ENCODE measurements at places on chromosomes 1 and 21.

DNA sequence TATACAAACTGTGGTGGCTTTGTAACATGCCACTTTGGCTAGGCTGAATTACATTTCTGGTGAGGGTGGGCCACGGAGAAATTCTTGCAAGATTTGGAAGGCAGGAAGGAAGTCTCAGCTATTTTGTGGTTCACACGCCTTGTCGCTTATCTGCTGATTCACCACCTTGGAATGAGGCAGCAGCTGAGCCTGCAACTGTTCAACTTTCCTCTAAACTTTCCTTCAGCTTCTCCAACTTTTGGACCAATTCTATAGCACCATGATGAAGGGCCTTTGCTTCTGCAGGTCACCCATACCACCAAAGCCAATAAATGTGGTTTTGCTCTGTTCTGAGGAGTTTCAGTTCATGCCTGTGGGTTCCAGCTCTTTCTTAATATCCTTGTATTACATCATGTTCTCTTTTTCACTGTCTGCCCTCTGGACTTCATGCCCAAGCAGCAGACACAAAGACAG is 337.6 kb upstream of the SNX7 start:
- no peak for DNase-seq

DNA sequence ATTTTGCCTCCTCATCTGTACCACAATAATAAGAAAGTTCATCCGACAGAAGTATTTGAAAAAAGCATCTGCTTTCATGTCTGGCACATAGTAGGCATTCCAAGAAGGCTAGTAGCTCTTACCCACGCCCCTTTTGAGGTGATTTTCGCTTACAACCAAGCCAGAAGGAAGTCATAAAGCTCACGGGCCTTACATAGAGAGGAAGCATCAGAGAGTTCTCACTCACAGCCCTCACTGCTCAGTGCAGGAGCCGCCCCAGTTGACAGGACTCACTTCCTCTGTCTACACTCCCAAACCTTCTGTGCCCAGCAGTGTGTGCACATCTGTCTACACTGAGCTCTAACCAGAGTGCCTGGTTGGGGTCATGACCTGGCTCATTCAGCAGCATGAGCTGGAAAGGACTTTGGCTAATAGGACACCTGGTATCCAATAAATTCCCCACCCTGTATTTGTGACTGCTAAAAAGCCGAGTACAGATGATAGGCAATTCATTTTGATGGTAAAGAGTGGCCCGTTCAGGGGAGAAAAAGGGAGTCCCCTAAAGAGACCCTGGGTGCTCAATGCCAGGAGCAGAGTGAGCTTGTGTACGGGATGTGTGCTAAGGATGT is 36.8 kb upstream of the DUSP10 start:
- no peak for DNase-seq

DNA sequence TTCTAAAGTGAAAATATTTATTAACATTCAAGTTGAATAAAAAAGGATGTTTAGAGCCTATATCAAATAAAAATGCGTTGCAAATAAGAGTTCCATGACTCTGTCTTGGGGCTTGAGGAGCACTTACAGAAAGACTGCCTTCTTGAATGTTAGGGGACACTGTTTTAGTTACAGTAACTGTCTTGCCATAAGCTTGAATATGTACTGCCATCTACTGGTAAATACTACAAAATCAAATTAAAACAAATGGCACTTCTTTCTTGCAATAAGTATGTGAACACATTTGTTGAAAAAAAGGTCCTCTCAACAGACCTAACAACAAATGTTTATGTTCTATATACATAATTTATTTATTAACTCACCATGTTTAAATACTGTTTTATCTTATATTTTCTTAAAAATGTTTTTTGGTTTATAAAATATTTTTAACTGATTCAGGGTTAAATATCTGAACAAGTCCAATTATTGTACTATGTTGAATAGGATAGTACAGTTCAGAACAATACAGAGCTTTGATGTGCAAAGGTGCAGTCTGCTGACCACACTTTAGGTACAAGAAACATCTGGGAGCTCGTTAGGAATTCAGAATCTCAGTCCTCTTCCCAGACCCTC is 199.5 kb downstream of the LRRIQ3 start:
- DNase-seq: no peak

DNA sequence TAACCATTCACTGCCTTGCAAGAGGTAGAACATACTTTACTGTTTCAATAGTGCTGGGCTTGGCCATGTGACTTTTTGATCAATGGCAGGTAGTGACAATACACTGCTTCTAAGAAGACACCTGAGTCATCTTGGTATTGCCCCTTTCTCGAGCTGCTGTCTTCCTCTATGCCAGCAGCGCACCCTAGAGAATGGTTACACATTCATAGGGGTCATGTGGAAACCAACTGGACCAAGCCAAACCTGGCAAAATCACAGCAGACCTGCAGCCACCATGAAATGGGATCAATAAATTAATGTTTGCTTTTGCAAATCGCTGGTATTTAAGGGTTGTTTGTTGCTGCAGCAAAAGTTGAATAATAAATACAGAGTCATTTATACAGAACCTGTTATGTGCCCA is 122.3 kb downstream of the GRIK1 start:
- DNase-seq: no peak

DNA sequence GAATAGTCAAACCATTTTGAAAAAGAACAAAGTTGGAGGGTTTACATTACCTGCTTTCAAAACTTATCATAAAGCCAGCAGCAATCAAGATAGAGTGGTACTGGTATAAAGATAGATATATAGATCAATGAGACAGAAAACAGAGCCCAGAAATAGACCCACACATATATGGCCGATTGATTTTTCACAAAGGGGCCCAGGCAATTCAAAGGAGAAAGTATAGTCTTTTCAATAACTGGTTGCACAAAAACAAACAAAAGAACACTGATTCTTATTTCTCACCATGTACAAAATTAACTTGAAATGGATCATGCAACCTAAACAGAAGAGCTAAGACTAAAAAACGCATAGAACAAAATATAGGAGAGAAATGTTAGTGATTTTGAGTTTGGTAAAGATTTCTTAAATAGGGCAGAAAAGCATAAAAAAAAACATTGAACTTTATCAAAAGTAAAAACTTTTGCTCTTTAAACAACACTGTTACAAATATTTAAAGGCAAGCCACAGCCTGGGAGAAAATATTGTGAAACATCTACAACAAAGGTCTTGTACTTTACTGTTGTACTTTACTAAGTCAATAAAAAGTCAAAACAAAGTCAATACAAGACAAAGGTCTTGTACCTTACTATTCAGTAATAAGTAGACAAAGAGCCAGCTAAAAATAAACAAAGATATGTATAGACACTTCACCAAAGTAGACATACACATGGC is 50.2 kb downstream of the ST3GAL3 start:
- DNase-seq: no peak
